ENCODE measurements at places on chromosomes 13 and 19. TPM values are rescaled to one million over a fixed set of nuclear protein-coding genes. Genes with fewer than 3 reads are reported as not detected.

Gene CYP2A7
- not detected for total RNA-seq

Gene COX7A1
- total RNA-seq: not detected

Gene KANK3
- total RNA-seq: 1.7 TPM

Gene OR7C1
- not detected for total RNA-seq

Gene PGPEP1
- 17.4 TPM for total RNA-seq

Gene SLITRK1
- under 0.01 TPM for total RNA-seq

Gene AP1M2
- total RNA-seq: 115 TPM

Gene TMEM59L
- 0.14 TPM for total RNA-seq

Measured in nasal cavity respiratory epithelium epithelial cell of viscerocranial mucosa (primary cell).